ENCODE measurements at places on chromosomes 2 and 18.

DNA sequence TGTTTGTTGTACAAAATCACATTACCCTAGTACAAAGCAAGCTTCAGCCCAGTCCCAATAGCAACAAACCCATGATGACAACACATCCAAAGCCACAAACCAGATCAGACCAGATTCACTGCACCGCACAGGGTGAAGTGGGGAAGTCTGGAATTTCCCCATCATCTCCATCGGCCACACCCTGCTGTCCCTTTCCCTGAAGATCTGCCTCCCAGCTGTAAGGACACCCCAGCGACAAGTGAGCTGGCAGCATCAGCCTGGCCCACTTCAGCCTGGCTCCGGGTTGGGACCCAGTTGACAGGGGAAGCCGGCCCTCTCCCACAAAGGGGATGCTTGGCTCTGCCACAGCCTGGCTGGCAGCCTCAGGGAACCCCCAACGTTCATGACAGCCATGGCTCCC, 207.6 kb downstream of the MGAT5 start:
- no peaks in the 10 kb centered on the region for H3K27me3 ChIP-seq
- no peak overlapping the region for H3K27ac ChIP-seq
- DNase-seq = no peak
- H3K4me3 ChIP-seq = no peak overlapping the region
- no peaks in the 10 kb centered on the region for H3K4me1 ChIP-seq

GRCh38 chr2:237998530-237998929, 31.7 kb downstream of the UBE2F start:
- H3K36me3 ChIP-seq = no peaks in the 10 kb centered on the region
- H3K27ac ChIP-seq = no peak overlapping the region
- H3K27me3 ChIP-seq = no peaks in the 10 kb centered on the region
- DNase-seq = no peak
- H3K4me3 ChIP-seq = no peak overlapping the region

GRCh38 chr2:51650769-51651168, 618.8 kb upstream of the NRXN1 start:
- H3K27ac ChIP-seq = no peak overlapping the region
- no peaks in the 10 kb centered on the region for H3K36me3 ChIP-seq
- no peak overlapping the region for H3K4me3 ChIP-seq
- no peak for DNase-seq
- H3K27me3 ChIP-seq = no peaks in the 10 kb centered on the region

- no peaks in the 10 kb centered on the region for H3K36me3 ChIP-seq
- DNase-seq = no peak
- no peaks in the 10 kb centered on the region for H3K4me1 ChIP-seq
- H3K27ac ChIP-seq = peak overlapping the region; percentile 78
- no peaks in the 10 kb centered on the region for H3K27me3 ChIP-seq
Observed at GRCh38 chr18:35030277-35030989, 10.8 kb upstream of the MAPRE2 start.

- no peaks in the 10 kb centered on the region for H3K4me1 ChIP-seq
- H3K4me3 ChIP-seq = no peak overlapping the region
- no peak overlapping the region for H3K27ac ChIP-seq
- DNase-seq = no peak
Observed at GRCh38 chr18:56756966-56757365, 105.8 kb downstream of the WDR7 start.

Measured in tibial nerve (tissue), 4 donors.